HEK293T (cell line): ENCODE measurements at places on chromosomes 16 and 17.

DNA sequence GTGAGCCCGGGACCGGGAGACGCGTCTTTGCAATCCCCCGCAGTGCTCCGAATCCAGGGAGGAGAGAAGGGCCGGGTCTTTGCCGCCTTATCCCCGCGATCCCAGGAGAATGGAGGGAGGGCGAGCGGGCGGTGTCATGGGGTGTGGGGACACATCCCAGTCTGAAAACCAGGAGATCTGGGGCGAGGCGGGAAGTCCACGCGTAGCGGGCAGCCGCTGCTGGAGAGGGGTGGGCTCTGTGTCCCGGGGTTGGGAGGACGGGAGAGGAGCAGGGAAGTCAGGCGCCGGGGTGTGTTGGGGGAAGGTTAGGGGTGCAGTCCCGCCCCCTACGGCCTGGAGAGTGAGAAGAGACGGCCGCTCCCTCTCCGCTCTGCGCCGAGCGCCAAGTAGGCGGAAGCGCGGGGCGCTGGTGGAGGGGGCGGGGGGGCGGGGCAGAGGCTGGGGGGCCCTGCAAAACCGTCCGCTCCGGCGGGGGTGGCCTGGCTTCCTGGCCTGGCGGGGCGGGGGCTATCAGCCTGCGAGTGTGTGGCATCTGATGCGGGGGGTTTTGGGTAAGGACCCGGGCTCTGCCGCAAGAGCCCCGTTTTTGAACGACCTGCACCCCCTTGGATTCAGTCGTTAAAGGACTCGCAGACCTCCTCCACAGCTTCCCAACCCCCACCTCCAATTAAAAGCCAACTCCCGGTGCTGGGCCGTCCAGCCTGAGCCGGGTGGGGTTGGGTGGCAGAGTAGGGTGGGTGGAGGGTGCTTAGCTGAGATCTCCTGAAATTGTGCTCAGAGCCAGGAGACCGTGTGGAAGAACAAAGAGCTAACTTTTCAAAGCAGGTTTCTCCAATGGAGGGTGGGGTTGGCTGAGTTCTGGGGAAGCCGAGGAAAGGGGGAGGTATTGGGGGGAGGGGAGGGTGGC lies 654 bp downstream of the LASP1 start:
- DNase-seq = no peak

DNA sequence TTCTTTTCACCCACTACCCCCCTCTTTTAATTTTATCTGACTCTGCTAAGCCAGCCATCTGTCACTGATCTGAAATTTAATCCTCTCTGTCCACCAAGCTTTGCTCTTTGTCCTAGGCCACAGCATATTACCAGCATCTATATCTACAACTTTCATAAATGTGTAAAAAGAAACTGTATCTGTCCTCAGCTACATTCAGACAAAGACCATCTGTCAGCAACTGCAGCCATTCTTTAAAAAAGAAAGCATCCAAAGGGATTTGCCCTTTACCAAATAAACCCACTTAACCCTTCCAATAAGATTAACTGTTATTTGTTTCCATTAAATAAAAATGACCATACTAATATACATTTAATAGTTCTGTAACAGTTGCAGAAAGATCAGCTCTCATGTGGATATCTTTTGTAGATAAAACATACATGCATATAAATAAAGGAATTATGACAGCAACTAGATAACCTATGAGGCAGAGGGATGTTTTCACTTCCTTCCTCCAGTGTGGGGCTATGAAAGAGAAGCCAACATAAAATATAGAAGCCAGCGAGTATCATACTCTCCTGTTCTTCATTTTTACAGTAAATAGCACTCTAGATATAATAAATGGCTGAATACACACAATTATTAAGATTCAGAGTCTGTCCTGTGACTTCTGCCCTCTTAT lies 602.5 kb upstream of the SALL1 start:
- DNase-seq = no peak

DNA sequence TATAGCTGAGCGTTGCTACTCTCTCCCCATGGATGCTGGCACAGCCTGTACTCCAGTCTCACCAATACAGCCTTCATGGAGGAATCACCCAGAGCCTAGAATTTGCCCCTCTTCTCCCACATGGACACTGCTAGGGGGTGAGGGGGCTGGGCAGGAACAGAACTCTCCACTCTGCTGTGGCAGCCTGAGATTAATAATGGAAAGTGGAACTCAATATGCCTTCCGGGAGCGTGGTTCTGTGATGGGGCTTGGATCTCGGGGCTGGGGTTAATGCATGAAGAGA lies 1.2 kb downstream of the SLC9A5 start:
- no peak for DNase-seq

GRCh38 chr16:12120217-12120981 lies 143.9 kb downstream of the SNX29 start:
- DNase-seq = peak; percentile 71

DNA sequence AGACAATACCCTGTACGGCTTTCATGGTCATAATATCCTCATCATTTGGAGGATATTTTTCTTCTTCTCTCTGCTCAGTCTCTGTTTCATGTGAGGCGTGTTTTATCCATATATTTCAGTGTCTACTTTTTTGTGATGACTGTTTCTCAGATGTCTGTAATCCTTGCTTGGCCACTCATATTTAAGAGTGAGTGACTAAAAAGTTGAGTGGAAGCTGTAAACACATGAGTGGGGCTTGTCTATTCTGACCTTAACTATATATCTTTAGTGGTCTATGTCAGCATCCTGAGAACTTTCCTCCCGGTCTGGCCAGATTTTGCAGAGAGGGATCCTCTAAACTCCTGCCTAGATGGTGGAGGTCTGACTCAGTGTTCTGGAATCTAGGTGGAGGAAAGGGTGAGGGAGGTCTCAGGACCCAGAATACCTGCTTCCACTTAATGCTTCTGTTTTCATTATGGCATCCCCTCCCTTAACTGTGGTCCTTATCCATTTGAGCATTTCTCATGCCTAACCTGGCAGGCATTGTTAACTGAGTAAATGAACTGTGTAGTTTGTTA lies 6.0 kb downstream of the DDX19B start:
- DNase-seq = no peak

DNA sequence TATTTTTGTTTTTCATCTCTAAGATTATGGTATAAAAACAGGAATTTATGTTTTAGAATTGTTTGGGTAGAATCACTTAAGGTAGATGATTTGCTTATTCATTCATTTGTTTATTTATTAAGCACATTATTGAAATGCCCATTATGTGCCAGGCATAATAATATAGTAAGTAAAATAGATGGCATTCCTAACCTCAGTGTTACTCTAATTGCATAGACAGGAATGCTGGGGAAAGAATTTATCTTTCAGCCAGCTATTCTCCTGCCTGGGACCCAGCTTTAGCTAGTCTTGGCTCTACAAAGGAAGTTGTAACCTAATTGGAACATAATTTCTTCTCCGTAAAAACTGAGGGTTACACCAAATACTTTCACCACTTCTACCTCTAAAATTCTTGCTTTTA lies 44.6 kb downstream of the NFAT5 start:
- DNase-seq = no peak

GRCh38 chr16:88558457-88559442 lies 11.5 kb upstream of the ZC3H18 start:
- DNase-seq = peak; percentile 70

DNA sequence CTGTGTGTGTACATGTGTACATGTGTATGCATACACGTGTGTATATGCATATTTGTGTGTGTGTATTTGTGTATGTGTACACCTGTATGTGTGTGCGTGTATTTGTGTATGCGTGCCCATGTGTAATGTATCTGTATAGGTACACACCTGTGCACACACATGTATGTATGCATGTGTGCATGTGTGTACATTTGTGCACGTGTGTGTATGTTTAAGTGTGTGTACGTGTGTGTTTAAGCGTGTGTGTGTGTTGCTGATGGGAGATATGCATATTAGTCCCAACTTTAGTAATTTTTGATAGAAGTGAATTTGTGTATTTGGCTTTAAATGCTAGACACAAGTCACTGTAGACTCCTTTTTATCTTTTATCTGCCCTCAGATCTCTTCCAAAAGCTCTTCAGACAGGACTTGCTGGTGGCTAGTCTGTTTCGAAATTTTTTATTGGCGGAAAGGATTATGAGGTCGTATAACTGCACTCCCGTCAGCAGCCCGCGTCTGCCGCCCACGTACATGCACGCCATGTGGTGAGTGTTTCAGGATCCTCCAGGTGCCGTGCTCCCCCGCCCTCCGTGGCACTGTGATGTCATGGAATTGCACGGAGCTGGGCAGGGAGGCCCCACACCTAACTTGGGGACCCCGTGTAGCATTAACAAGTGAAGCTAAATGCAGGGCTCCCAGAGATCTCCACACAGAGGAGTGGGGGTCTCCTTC lies 168.8 kb upstream of the CHMP6 start:
- DNase-seq = peak; percentile 60
